ENCODE measurements at places on chromosomes 6 and 20.

- no peak for DNase-seq
These were observed 197.1 kb upstream of the RGS17 start for GRCh38 chr6:153328194-153328593.

DNA sequence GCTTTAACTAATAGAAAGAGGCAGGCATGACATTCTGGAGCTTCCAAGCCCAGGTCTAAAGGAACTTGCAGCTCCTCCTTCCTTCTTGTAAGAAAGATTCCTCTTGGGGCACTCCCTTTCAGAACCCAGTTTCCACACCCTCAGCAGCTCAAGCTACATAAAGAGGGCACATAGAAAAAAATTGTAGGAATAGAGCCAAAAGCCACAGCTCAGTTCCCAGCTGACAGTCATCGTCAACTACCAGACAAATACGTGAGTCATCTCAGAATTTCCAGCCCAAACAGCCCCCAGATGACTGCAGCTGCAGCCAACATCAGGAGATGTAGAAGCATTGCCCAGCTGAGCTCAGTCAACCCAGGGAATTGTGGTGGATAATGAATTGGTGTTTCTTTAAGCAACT lies 349.8 kb upstream of the ARID1B start:
- DNase-seq = peak; percentile 91

- peak; percentile 18 for DNase-seq
These were observed 523 bp downstream of the CPXM1 start for GRCh38 chr20:2799688-2800520.

- DNase-seq = no peak
These were observed 25.1 kb downstream of the RRAGD start for GRCh38 chr6:89386917-89387491.

DNA sequence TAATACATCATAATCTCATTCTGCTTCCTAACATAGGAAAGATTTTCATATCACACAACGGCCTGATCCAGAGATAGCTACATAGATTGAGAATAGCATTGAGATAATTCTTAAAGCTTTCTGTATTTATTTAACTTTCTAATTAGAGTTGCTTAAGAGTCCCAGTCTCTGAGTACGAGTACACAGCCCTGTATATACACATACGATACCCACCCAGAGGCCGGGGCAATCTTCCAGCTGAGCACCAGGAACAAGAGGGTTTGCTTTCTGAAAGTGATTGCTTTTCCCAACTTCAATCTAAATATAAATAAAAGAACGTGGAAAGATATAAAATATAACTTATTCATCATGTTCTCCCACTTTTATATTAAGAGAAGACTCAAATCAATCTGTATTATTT lies 313.8 kb downstream of the COL12A1 start:
- no peak for DNase-seq

DNA sequence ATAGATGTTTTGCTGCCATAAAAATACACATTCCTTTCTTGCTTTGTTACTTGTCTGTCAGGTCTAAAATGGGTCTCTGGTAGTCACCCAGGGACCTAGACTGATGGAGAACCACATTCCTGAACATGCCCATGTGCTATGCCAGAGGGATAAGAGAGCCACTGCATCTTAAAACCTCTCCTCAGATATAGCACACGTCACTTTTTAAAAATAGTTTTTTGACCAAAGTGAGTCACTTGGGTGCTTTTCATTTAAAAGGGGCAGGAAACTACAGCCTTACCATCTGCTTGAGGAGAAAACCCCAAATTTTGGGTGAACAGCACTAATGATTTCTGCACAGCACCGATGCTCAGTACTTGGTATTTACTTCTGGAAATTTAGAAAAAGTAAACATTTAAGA lies 197.8 kb downstream of the OGFRL1 start:
- no peak for DNase-seq

DNA sequence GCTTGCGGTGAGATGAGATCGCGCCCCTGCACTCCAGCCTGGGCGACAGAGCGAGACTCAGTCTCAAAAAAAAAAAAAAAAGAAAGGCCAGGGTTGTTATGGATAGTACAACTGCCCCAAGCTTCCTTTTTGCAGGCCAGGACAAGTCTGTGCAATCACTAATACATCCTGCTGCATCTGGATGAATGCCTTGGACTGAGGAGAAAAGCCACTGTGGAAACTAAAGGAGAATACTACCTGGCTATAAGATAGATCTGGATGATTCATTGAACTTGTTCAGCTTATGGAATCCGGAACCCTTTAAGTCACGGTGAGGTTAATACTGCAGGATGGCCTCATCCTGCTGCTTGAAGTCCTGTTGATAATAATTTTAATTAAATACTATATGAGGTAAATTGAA lies 278.2 kb downstream of the TFAP2A start:
- DNase-seq = no peak

GRCh38 chr6:1596088-1596852 lies 13.4 kb upstream of the FOXC1 start:
- DNase-seq = peak; percentile 77

GRCh38 chr6:136236466-136237293 lies 13.4 kb downstream of the MTFR2 start:
- DNase-seq = no peak

DNA sequence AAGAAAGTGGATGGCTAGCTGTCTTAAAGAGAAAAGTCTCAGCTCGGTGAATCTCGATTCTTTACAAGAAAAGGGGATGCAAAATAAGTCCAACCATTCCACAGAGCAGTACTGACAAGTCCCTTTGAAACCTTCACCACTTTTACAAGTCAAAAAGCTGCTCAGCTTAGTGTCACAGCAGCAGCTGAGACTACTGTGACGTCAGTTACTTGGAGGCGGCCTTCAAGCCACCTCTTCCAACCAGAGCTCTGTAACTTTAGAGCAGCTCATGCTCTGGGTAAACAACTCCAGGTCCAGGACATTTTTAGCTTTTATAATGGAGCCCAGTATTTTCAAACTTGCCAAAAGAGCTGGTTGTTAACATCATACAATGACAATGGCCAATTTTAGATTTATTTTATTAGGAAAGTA lies at the start of gene KIAA0408:
KIAA0408 (minus strand) TSS at position 159 of the 411 bp plus-strand sequence. CDS start 5,408 bp downstream, outside the sequence.
- peak; percentile 54 for DNase-seq

GRCh38 chr6:37566111-37566949 lies 66.6 kb upstream of the CCDC167 start:
- DNase-seq = peak; percentile 59

DNA sequence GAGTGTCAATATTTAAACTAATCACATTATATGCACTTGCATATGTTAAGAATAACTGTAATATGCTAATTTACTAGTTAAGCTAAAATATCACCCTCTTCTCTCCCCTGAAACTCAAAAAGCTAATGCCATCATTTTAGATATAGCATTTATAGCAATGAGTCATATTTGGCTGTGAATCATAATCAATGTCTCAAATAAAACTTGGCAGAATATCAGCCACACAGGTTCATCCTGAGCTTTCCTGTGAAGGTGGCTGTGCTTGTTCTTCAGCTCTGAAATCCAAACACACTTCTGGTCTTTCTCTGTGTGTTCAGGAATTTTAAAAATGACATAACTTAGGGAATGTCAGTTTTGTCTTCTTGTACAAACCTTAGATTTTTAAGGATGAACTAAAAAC lies 12.8 kb upstream of the PNRC1 start:
- no peak for DNase-seq

DNA sequence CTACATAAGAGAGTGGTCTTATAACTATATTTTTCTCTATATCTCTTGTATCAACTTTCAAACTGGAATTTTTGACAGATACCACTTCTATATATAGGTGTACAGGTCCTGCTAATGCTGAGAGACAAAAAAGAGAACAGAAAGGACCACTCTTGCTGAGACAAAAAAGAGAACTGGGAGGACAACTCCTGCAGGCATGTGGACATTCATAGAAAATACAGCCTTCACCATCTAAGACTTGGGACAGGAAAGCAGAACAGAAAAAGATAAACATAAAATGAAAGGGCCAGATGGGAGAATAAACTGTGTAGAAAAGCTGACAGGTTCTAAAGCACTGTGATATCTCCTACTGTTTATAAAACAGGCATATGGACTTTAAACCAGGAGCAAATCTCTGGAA lies 541.0 kb upstream of the ADGRB3 start:
- DNase-seq = no peak

DNA sequence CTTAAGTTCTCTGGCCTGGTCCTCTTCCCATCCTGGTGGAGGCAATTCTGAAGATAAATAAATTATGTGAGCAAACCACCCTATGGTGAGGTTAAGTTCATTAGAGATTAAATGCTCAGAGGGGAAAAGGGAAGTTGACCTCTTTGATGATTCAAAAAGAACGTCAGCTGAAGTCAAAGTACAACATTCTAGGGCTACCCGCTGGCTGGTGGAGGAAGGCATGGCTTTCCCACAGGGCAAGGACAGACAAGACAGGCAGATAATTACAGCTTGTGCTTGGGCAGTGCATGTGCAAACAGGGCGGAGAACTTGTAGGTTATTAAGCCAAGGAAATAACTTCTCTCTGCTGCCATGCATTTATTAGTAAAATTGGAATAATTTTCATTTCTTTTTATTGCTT lies 91.0 kb upstream of the SLC24A3 start:
- DNase-seq = no peak

DNA sequence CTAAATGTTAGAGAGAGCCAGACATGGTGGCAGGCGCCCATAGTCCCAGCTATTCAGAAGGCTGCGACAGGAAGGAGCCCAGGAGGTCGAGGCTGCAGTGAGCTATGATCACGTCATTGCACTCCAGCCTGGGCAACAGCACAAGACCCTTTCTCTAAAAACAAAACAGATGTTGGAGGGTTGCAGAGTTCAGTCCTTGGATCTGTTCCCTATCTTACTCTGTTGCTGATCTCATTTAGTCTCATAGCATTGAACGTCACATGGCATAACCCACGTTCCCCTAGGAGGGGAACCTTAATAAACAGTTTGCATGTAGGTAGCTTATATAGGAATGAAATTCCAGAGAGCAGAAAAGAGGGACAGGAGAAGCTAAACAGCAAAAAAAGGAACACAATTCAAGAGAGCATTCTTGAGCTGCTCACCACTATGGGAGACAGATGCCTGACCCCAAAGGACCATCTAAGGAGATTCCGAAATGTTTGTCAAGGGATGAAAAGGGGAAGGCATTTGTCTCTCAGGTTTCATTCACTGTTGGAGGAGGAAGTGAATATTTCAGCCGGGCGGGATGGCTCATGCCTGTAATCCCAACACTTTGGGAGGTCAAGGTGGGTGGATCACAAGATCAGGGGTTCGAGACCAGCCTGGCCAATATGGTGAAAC lies 54.6 kb upstream of the PIM1 start:
- DNase-seq = no peak

- DNase-seq = no peak
These were observed 18.4 kb downstream of the NUDT3 start for GRCh38 chr6:34374069-34374468.

- peak; percentile 45 for DNase-seq
These were observed 1.9 kb downstream of the POU3F2 start for GRCh38 chr6:98836025-98836961.

- DNase-seq = peak; percentile 47
These were observed at the start of gene RNF39 for GRCh38 chr6:30075094-30075789. Gene RNF39 (minus strand): TSS chr6:30075769. CDS start chr6:30075585, 184 bp downstream.

DNA sequence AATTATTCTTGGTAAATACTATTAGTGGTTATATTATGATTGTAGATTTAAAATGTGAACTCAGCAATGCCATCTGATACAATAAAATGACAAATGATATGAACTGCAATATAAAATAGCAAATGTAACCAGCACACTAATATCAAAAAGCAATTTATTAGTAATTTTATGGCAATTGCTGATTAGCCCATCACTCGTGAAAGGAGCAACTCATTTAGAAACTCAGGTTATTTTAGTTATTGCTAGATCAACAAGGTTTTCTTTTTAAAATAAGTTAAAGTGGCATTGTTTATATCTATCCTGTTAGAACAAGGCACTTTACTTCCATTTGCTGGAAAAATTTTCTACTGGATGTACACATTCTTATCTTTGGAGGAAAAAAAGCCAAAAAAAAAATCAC lies 18.4 kb upstream of the MCUR1 start:
- DNase-seq = no peak

- DNase-seq = peak; percentile 80
These were observed 76.4 kb downstream of the EYA2 start for GRCh38 chr20:46970937-46971630.

GRCh38 chr6:154474648-154475428 lies 35.6 kb downstream of the CNKSR3 start:
- DNase-seq = peak; percentile 56

DNA sequence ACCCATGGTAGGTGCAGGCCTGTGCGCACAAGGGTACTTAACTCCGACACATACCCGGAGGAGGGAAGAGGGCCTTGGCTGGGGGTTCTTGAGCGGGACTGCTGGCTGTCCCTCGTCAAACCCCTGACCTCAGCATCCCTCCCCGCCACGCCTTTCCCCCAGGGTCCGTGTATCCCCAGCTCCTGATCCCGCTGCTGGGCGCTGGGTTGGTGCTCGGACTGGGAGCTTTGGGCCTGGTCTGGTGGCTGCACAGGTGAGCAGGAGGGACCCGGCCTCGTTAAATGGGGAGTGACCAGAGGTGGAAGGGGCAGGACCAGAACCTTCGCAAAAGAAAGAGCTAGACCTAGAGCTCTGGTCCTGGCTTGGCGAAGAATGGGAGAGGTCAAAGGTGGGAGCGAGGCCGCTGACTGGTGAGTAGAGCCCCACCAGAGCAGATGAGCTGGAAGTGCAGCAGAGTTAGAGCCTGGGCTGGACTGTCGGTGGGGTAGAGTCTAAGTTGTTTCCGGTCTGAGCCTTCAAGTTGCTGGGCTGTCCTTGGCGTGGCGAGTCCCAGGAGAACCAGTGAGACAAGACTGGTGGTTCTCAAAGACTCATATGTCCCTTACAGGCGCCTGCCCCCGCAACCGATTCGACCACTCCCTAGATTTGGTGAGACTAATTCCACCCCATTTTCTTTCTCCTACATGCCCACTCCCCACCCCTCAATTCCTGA lies 963 bp downstream of the MPIG6B start:
- DNase-seq = no peak

DNA sequence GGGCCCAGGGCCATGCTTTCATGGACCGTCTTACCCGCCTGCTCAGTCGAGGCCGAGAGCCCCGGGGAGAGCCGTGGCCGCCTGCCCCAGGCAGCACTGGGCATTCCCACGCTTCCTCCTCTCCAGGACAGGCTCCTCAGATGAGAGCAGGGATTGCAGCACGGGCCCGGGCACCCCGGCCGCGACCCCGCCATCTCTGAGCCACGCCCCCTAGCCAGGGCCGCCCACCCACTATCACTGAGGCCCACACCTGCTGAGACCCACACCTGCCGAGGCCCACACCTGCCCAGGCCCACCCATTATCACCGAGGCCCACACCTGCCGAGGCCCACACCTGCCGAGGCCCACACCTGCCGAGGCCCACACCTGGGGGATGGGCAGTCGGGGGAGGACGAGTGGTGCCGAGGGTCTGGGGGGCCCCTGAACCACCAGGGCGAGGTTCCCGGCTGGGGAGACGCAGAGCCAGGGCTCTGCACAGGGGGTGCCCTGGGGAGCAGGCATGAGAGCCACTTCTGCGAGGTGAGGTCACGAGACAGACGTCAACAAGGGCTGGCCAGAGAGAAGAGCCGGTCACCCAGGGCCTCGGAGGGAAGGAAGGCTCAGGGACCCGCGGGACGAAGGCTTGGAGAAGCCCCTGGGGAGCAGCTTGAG lies 235.6 kb downstream of the ERMARD start:
- DNase-seq = no peak

- DNase-seq = no peak
These were observed 144.5 kb downstream of the SYCP2 start for GRCh38 chr20:59788811-59789397.

GRCh38 chr20:43306837-43307236 lies 117.1 kb upstream of the PTPRT start:
- no peak for DNase-seq

Measured in DMS53 (cell line).